ENCODE measurements at places on chromosomes 5 and 9. TPM values are rescaled to one million over a fixed set of nuclear protein-coding genes. Genes with fewer than 3 reads are reported as not detected.

GRCh38 chr5:151672516-151672915 is 14.2 kb downstream of the SPARC start:
- no peak for DNase-seq
- no peak overlapping the region for H3K27ac ChIP-seq
- H3K36me3 ChIP-seq = no peaks in the 10 kb centered on the region
- peaks cover 2% of the 10 kb centered on the region for H3K27me3 ChIP-seq
- peaks cover 3% of the 10 kb centered on the region for H3K4me1 ChIP-seq

DNA sequence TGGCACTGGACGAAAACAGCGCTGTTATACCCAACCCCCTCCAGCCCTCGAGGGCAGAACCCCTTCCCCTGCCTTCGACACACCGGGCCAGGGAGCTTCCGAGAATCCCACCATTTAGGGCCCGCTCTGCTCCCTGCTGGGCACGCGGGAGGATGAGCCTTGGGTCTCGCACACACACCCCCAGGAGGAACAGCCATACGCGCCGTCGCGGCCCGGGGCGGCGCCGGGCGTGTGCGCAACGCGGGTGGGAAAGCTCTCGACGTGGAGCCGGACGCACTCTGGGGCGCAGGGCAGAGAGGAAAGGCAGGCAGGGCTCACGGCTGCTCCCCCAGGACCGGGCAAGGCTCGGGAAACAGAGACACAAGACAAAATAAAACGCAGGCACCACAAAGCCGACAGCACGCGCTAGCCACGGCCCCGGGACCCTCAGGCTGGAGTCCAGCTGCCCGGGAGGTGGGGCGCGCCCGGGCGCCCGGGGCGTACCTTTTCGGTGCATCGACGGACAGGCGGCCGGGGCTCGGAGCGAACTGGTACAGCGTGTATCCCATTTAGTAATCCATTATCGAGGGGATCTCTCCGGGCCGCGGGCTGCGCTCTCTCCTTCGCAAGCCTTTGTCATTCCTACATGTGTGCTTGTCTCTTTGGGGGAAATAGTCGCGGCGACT is 789 bp downstream of the SEMA6A start:
- H3K4me1 ChIP-seq = peaks cover 27% of the 10 kb centered on the region
- H3K27ac ChIP-seq = no peak overlapping the region
- peak; percentile 12 for DNase-seq
- H3K4me3 ChIP-seq = peak overlapping the region; percentile 62

Gene ERAP2
- 43.0 TPM for total RNA-seq

Gene DPYSL3
- 0.13 TPM for total RNA-seq

Gene ISL1
- not detected for total RNA-seq

Gene C9orf50
- not detected for total RNA-seq

Data from activated CD8-positive, alpha-beta T cell treated with anti-CD3 and anti-CD28 coated beads for 36 hours (primary cell).